ENCODE measurements at places on chromosomes 1 and 21.

DNA sequence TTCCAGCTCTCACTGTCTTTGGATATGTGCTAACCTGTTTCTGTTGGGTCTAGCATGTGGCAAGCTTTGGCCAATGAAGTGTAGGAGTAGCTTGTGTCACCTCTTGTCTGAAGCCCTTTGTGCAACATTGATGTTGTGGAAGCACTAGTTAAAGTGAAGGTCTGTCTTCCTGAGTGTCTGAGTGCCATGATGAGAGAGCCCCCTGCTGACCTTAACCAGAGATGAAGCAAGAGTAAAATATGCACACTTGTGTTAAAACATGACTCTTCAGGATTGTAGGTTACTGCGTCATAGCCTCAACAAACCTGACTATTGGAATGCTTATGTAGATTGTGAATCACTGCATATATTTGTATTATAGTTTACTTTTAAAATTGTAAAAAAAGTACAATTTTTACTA, 103.7 kb downstream of the NCAM2 start:
- peak; percentile 59 for DNase-seq

GRCh38 chr1:14822493-14822892, 224.0 kb downstream of the KAZN start:
- DNase-seq, result no peak

GRCh38 chr1:43542527-43543458, 12.1 kb downstream of the PTPRF start:
- no peak for DNase-seq

DNA sequence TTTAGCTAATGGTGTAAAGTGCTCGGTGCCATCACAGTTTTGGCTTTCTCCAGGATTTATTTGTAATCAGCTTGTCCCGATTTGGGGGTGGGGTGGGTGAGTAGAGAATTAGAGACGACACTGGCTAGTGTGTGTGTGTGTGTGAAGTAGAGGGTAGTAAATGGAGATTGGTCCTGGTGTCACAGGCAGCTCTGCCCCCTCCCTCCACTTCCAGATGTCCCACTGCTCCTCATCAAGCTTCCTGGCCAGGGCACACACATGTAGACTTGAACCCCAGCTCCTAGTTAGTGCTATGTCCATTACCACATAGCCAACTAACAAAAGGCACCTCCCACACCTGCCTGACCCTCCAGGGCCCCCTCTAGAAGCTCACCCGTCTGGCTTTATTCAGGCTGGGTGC, 3.2 kb downstream of the TRNP1 start:
- peak; percentile 15 for DNase-seq

DNA sequence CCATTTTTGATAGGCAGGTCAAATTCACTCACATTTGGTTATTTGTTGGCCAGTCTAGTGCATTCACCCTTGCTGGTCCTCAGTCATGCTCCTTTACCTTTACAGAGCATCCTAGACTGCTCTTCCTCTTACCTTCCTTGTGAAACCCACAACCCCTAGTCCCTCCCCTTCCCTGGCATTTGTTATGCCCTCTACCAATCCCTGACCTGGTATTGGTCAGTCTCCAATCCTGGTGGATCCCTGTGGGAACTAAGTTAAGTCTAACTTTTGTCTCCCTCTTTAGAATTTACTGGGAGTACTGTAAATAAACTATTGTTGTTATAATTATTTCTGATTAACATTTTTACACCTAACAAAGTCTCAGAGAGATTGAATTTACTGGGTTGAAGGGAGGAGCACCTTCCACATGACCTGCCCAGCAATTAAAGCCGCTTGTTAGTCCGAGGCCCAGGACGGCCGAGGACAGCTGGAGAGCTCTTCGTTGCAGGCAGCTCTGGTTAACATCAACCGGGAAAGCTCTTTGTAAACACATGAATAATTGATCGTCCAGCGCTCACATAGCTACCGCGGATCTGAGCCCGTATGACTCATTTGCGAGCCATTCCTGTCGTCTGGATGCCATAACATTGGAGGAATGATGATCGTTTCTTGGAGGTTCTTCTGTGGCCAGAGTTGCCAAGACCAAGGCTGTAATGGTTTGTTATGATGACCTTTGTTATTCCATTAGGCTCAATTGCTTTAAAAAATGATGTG, 31.9 kb downstream of the MTARC1 start:
- DNase-seq, result peak; percentile 74

DNA sequence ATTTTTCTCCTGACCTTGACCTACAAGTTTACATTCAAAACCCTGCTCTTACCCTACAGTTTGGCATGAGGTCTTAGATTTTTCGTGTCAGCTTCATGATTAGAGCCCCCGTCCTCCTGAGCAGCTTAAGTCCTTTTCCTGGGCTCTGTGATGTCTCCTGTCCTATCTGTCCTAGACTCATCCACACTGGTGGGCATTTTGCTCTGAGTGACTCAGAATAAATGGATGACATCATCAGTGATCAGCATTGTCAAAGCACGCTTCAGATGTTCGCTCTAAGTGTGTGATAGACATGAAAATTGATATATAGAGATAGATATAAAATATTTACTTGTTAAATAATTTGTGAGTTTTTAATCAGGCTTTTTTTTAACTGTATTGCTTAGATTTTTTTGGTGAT, 21.8 kb downstream of the RGS13 start:
- DNase-seq, result no peak

Measured in adipocyte (in vitro differentiated cells).